ENCODE measurements at places on chromosomes 16 and 17.

- no peak for DNase-seq
Measured at GRCh38 chr17:5304636-5305035, 22.6 kb downstream of the RABEP1 start.

GRCh38 chr16:89123001-89123830 is 29.6 kb downstream of the ACSF3 start:
- no peak for DNase-seq

DNA sequence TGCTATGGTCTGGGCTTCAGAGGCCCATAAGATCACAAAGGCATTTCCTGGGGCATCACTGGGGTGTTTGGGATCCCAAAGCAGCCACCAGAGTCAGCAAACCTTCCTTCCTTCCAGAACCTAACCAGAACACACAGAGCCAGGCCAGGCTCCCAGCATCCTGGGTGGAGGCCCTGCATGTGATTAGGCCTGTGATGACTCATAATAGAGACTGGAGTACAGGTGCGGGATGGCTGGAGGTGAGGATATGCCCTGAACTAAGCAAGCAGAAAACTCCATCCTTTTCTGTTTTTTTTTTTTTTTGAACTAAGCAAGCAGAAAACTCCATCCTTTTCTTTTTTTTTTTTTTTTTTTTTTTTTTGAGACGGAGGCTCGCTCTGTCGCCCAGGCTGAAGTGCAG is 17.7 kb upstream of the GFOD2 start:
- DNase-seq: no peak

- DNase-seq: no peak
Measured at GRCh38 chr16:30509081-30509765, 17.1 kb downstream of the ZNF768 start.

DNA sequence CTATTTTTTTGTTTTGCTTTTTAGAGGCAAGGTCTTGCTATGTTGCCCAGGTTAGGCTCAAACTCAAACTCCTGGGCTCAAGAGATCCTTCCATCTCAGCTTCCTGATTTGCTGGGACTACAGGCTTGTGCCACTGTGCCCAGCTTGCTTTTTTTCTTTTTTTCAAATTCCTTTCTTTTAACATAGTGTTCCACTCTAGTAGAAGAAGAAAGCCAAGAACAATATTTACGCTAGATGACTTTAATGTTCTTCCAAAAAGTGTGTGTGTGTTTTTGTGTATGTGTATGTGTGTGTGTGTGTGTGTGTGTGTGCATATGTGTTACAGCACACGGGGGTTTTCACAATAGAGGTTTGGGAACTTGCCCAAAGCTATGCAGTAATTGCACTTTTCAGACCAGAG is 10.7 kb upstream of the UMOD start:
- no peak for DNase-seq

DNA sequence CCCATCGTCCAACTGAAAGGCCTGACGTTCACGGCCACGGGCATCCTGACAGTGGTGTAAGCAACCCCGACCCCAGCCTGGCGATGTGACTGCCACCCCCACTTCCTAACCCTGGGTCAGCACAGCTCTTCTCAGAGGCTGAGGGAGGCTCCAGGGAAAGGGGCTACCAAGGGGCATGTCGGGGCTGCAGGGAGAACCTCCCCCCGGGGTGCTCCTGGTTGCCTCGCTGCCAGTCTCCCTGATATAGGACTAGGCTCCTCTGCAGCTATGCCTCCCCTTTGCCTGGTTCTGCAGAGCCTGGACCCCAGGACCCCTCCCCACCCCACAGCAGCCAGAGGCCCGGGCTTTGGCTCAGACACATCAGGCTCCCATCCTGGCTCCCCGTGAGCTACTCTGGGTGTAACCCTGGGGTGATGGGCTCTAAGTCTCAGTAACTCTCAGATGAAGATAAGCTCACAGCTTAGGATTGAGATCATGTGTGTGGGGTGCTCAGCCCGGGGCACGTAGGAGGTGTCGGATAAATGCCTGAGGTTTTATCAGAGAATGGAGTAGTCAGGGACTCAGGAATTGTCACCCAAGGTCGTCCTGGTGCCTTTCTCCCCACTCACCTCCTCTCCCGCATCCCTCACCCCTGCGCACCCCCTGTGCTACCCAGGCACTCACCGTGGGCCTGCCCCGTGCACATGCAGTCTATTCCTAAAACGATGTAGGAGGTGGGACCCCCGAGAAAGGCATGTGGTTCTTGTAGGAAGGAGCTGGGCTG is 10.6 kb downstream of the ITGAD start:
- no peak for DNase-seq

- peak; percentile 42 for DNase-seq
Measured at GRCh38 chr16:68128577-68129305, 43.6 kb downstream of the NFATC3 start.

GRCh38 chr17:58818654-58819053 is 63.0 kb downstream of the PPM1E start:
- DNase-seq: no peak

GRCh38 chr17:68343976-68344375 is 52.7 kb downstream of the ARSG start:
- no peak for DNase-seq

DNA sequence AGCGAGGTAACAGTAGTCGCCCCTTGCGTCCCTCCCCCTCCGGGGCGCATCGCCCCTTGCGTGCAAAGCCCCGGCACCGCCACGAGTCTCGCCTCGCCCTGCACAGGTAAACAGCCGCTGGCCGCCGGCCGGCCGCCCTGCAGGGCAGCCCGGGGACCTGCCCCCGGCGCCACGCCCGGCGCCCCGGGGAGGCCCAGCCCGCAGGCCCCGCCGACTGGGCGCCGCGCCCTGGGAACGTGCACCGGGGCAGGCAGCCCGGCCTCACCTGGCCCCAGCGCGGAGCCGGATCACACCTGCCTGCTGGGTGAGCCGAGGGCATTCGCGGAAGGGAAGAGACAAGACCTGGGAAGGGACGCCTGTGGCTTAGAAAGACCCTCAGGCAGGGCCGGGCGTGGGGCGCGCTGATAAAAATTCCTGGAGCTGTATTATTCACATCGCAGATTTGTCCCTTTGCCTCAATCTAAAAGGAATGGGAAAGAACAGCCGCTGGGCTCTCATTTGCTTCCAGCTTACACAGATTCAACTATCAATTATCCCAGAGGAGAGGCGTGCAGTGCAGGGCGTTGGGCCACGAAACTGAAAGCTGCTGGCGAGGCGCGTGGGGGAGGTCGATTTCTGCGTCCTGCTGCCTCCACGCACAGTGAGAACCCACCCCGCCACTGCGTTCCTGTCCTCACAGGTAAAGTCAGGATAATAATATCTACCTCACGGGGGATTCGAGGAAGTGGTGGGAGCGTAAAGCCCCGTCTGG is 451.9 kb downstream of the SLC39A11 start:
- no peak for DNase-seq

- no peak for DNase-seq
Measured at GRCh38 chr17:68461122-68461539, 3.8 kb upstream of the WIPI1 start.

- no peak for DNase-seq
Measured at GRCh38 chr17:57366177-57366557, 109.8 kb downstream of the MSI2 start.

DNA sequence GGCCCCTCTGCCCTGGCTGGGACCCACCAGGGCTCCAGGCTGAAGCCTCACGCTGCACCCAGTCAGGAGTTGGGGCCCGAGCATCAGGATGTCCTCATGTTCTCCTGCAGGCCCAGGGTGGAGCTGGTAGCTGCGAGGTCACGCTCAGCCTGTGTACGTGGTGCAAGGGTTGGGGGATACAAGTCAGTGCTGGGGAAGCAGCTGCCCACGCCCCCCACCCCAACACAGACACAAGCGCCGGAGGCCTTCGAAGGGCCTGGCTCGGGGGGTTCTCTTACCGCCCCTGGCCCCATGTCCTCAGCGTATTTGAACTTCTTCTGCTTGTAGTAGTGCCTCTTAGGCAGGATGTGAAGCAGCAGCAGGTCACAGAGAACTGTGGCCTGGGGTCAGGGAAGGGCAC is 4.9 kb upstream of the CAMKK1 start:
- DNase-seq: no peak

DNA sequence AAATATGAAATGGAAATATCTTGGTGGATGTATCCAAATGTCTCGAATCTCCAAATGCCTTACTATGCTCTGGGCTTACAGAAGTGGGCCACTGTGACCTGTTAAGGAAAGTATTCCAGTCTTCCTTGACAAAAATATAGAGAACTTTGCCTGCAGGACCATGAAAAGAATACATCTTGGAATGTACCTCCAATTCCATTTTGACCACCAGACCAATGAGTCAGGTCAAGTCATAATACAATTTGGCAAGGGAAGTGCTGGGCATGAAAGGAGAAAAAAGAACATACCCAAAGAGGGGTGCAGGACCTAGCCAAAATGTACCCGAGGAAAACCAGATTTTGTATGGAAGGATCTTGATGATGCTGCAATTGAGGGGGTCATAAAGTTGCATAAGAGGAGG is 1153.7 kb upstream of the GOT2 start:
- no peak for DNase-seq

DNA sequence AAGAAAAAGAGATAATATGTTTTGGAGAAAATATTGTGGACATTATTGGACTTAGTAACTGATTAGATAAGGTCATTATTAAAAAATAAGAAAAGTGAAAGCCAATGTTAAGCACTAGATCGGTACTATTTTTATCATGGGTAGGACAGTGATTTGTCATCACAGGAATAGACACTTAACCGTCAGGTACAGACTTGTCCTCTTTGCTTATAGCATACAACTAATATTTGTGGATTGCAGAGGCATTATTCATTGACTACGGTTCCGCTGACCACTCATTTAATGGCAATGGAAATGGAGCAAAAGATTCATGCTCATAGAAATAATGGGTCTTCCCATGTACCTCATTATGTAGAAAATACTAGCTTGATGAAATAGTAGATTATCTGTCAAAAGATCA is 596.3 kb upstream of the CA10 start:
- no peak for DNase-seq

DNA sequence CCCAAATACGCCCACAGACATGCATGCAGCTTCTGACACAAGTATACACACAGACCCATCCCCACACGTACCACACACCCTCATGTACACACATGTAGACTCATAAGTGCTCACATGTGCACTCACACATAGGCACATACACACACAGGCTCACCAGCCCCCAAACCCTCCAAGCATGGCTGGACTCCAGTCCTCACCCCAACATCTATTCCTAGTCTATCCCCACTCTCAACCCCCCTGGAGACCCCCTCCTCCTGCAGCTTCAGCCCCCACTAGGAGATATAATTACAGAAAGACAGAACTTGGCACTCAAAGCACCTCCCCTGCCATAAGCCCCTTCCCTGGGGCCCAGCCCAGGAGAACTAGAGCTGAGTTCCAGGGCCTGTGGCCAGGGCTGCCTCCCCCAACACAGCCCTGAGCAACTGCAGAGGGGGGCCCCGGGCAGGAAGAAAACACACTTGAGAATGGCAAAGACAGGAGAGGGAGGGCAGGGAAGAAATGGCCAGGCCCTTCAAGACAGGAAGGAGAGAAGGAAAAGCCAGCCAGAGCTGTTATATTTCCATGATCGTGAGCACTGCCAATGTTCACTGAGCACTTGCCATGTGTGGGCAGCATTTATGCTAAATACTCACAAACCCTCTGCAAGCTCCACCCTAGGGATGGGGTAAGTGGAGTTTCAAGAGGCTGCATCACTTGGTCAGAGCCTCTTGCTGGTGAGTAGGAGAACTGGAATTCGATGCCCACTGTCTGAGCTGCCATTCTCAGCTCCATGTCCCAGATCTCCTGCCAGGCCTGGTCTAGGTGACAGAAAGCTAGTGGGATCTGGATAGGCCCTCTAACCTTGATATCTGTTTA is 224.5 kb downstream of the ZNF423 start:
- DNase-seq: no peak
